ENCODE measurements at places on chromosomes 12 and 14.

- DNase-seq: peak; percentile 41
Observed at GRCh38 chr14:65961004-65961403, 525.2 kb upstream of the CCDC196 start.

DNA sequence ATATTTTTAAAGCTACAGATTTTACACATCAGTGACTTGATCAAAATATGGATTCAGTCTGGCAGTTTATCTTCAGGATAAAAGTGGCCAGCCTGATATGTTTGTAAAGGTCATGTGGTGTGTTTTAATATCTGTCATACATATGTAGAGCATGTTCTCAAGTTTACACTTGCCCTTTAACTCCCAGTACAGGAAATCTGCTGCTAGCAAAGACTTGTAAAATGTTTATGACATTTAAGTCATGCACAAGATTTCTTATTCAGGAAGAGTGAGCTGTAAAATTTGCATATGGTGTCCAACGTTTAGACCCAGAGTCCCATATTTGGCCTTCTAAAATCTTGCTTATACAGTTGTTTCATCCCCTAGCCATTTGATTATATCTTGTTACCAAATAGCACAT, 197.5 kb upstream of the FLRT2 start:
- no peak for DNase-seq

GRCh38 chr12:67877727-67878126, 111.5 kb upstream of the IFNG-AS1 start:
- DNase-seq: no peak

DNA sequence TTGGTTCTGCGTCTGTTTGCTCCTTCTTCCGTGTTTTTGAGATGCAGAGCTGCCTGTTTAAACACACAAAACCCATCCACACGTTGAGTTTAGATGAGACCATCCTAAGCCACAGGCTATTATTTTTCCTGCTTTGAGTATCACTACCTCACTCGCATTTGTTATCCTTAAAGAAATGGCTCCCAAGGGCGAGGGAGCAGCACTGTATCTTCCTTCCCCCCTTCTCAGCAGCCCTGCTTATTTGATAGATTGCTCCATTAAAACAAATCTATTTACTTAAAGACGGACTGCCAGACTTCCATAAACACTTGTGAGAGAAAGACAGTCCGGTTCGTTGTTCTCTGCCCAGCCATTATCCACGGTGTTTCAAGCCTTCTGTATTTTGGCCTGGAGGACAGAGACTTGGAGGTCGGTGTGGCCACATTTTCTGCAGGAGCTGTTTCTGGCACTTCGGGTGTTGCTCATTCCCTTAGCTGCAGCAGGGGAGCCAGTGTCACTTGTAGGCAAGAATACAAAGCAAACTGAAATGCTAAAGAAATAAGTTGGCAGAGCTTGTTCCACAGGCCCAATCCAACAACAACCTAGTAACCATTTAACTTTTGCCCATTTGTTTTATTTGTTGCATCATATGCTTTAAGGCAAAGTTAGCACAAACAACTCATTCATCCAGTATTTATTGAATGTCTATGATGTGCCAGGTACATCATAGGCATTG, 275.4 kb downstream of the TTC6 start:
- DNase-seq: no peak

GRCh38 chr14:104913435-104913834, 11.2 kb upstream of the PLD4 start:
- no peak for DNase-seq

- no peak for DNase-seq
Observed at GRCh38 chr14:100147181-100147631, 12.2 kb downstream of the DEGS2 start.

DNA sequence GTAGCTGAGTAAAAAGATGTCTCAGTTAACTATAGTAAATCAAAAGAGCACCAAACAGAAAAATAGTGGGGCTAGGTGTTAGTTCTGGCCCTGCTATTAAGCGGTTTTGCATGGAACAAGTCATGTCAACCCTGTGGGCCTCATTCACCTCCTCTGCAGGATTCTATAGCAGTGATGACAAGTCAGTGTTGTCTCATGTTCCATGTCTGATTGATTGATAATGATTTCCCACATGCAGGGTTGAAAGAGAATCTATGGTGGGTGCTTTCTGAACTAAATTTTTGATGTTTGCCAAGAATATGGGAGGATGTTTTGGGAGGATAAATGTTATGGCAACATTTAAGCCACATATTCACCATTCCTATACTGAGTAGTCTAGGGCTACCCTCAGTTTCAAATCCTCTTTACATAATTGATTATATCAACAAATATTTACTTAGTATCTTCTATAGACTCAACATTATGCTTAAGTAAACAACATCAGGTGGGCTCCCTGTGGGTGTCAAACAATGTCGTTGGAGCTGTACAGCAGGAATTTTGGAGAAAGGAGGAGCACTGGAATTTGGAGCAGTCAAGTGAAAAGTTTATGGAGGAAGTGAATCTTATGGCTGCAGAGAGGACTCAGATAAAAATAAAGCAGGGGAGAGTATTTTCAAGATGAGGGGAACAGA, 48.6 kb downstream of the IRAK3 start:
- no peak for DNase-seq

DNA sequence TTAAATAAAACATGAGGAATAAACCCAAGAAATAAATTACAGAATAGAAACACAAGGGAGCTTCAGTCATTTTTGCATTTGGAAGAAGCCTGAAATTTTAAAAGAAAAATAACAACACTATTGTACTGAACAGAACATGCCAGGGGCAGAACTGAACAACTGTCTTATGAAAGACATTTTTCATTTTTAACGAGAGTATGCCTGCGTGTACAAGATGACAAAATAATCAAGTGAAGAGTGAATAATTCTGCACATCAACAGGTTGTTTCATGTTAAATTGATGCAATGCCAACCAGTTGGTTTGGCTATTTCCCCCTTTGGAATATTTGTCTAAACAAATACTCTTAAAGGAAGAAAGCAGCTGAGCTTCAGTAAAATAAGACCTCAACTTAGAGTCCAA, 103.3 kb upstream of the BTG1 start:
- no peak for DNase-seq

- DNase-seq: no peak
Observed at GRCh38 chr12:85523197-85523596, 243.2 kb downstream of the ALX1 start.

Measured in C1 segment of cervical spinal cord (tissue), 14 donors.